ENCODE measurements at places on chromosomes 1 and 21.

DNA sequence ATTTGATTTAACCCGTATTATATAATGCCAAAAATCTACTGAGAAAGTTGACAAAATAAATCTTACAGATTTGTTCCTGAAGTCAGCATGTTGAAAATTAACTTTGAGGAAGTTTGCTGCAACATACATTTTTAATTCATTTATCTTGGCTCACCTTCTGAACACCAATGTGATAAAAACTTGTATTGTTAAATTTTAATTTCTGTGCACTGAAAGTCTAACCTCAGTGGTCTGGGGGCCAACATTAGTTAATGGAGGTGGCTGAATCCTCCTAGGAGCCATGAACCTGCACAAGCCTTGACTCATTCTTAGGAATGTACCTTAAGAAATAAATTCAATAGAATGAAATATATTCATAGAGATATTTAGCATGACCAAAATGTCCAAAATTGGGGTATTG, 95.3 kb downstream of the ADSS2 start:
- no peak for DNase-seq

DNA sequence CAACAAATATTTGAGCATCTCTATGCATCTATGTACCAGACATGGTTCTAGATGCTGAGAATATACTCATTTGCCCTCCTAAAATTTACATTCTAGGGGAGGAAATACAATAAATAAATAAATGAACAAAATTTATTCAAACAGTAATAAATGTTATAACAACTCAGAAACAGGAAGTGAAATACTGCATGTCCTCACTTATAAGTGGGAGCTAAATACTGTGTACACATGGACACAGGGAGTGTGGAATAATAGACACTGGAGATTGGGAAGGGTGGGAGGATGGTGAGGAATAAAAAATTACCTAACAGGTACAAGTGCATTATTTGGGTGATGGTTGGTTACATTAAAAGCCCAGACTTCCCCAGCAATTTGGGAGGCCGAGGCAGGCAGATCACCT, 4.3 kb downstream of the COA7 start:
- no peak for DNase-seq

GRCh38 chr21:43031121-43031619, 44.5 kb downstream of the CBS start:
- no peak for DNase-seq

DNA sequence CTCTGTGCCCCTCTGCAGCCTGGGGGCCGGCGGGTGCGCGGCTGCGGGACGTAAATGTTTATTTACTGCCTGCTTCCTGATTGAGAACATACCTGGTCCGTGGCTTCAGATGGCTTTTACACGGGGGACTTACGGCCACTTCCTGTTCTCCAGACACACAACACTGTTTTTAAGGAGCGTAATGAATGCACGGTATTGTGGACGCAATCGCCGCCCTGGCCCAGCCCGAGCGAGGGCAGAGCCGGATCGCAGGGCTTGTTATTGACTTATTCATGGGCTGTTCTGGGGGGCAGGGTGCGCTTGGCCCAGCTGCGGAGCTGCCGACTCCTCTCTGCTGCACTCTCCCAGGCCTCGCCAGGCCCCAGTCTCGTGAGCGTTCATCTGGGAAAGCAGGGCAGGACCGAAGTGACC, 52.8 kb upstream of the ACTRT2 start:
- DNase-seq: no peak

DNA sequence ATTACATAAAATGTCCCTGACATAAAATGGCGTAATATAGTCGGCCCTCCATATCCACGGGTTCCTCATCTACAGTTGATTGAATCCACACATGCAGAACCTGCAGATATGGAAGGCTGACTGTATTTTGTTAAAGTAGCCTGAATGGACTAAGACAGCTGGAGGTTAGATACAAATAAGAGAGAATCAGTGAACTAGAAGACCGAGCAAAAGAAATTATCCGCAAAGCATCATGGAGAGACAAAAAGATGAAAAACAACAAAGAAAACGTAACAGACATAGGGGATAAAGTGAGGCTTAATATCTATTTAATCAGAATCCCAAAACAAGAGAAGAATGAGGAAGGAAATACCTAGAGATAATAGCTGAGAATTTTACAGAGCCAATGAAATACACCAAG, 20.3 kb downstream of the LTN1 start:
- DNase-seq: no peak

GRCh38 chr1:70195342-70195741, 10.0 kb downstream of the LRRC40 start:
- DNase-seq: no peak

DNA sequence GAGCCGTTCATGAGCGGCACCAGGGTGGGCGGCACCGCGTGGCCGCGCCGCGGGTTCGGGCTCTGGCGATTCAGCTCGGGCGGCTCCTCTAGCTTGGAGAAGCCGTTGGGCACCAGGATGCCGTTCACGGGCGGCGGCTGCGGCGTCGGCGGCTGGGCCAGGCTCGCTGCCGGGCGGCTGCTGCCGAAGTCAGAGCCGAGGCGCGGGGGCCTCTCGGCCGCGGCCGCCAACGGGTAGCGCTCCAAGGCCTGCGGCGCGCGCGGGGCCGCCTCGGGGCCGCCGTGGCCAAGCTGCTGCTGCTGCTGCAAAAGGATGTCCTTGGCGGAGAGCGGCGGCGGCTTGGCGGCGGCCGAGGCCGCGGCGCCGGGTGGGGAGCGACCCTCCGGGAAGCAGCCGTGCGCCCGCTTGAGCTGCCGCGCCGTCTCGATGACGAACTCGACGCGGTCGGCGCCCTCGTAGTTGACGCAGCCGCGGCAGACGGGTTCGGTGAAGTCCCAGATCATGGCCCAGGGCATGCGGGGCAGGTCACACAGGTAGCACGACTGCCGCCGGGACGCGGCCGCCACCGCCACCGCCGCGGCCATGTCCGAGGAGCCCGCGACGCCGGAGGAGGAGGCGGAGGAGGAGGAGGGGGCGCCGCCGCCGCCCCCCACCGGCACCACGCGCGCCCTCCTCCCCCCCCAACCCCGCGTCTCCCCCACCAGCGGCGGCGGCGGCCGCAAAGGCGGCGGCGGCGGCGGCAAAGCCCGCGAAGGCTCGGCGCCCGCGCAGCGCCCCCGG, 877 bp downstream of the IRF2BP2 start:
- DNase-seq: peak; percentile 67

DNA sequence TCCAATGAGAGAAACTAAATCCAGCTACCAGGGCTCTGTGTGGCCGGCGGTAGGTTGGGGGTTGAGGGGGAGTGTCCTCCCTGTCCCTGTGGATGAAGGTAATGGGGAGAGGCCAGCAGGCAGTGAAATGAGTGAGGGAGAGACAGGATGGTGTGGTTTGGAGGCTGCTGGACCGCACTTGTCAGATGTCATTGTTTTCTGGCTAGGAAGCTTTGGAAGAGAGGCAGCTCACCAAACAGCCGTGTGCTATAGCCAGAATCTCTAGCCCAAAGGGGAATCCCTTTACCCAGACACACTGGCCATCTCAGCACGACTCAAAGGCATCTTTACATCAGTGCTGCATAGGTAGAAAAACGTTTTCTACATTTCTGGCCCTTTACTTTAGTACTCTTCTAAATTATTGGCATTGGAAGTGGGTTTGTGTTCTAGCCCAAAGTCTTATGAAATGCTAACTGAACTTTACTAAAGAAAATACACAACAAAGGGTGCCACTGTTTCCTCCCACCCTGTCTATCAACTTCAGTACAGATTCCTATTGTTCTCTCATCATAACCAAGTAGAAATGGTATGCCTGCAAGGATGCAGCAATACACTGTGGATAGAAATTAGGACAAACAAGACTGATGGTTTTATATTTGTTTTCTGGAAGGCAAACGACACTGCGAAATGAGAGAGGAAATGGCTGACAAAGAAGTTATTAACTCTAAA, 95.9 kb upstream of the COA6 start:
- DNase-seq: no peak

DNA sequence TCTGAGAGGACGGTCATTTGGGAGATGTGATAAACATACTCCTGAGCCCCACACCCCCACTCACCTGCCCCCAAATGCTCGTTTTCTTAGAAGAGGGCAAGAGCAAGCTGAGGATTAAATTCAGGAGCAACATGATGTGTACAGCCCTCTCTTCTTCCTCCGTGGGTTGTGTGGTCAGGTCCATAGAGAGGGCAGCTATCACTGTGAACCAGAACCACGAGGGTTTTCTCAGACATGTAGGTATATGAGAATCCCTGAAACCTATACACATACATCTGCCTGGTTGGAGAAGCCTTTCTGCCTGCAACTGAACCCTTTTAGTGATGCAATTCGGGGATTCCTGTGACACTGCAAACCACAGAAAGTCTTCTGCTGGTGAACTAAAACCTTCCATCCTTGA, 38.9 kb downstream of the PGM1 start:
- DNase-seq: no peak

GRCh38 chr1:34876406-34876805, 16.9 kb upstream of the SMIM12 start:
- DNase-seq: no peak
